SHP77 (cell line): ENCODE measurements at places on chromosomes 7 and 10.

DNA sequence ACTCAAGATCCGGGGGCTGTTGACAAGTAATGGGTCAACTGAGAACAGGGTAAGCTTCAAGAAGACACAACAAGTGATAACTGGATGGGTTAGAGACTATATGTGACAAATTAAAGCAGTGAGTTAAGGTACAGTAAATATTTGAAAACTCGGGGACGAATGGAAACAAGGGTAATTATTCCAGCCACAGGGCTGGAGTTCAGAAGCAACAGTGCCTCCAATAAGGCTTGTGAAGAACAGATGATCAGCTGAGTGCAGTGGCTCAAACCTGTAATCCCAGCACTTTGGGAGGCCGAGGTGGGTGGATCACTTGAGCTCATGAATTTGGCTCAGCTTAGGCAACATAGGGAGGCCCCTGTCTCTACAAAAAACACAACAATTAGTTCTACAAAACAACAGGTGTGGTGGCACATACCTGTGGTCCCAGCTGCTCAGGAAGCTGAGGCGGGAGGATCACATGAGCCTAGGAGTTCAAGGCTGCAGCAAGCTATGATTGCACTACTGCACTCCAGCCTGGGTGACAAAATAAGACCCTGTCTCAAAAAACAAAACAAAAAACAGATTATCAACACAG, 20.5 kb upstream of the DLD start:
- no peak for DNase-seq

DNA sequence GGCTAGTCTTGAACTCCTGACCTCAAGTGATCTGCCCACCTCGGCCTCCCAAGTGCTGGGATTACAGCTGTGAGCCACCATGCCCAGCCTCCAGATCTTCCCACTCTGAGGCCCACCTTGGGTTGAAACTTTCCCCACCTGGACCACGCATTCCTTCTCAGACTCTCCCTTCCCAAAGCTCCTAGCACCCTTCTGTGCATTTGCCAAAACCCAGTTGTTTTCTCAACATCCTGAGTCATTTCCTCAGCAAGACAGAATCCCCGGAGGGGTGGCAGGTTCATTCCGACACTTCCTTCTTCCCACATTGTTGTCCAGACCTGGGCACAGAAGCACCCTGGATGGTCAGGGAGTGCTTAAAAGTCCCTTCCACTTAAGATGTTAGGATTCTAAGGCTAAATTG, 28.9 kb downstream of the BAG3 start:
- no peak for DNase-seq

GRCh38 chr10:45470098-45471012, 96.3 kb downstream of the ALOX5 start:
- no peak for DNase-seq

- DNase-seq = no peak
Observed at GRCh38 chr7:43211693-43212092, 99.2 kb downstream of the HECW1 start.

DNA sequence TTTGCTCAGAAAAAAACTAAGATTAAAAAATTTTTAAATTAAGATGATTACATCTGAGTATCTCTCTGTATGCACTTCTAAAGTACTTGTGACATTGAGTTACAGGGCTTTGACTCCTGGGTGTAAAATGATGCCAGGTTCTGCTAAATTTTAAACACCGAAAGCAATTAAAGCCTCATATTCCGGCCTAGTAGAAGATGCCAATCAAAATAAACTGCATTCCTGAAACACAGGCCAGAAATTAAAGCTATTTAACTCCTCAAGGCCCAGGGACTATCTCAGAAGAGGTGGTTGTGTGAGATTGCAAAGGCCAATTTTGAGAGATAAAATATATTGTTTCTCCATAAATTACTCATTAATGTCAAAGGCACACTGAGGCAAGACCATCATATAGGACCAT, 388.3 kb downstream of the KIF20B start:
- DNase-seq = no peak

DNA sequence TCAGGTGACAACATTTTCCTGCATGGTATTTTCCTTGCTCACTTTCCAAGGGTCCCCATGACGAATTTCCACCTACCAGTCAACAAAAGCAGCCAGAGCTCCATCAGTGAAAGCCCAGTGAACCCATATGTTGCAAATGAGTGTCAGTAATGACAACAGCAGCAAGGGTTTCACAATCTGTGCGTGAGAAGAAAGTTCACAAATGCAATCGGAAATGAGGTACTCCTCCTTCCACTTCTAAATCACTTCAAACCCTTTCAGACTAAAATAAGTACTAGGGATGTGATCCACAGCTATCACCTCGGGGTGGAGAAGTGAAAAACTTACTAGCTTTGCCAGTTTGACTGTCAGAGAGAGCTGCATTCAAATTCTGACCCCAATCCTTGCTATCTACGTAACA, 55.6 kb upstream of the BET1 start:
- no peak for DNase-seq

GRCh38 chr10:13536674-13537366, 8.0 kb upstream of the BEND7 start:
- peak; percentile 26 for DNase-seq

- DNase-seq = no peak
Observed at GRCh38 chr7:158097453-158098124, 490.0 kb downstream of the PTPRN2 start.

GRCh38 chr10:4070184-4070583, 285.2 kb upstream of the KLF6 start:
- no peak for DNase-seq

- DNase-seq = no peak
Observed at GRCh38 chr10:25808372-25808771, 125.7 kb upstream of the MYO3A start.

GRCh38 chr10:121678631-121679174, 80.5 kb upstream of the FGFR2 start:
- no peak for DNase-seq

GRCh38 chr10:128263891-128264688, 137.9 kb upstream of the MKI67 start:
- peak; percentile 40 for DNase-seq

- DNase-seq = no peak
Observed at GRCh38 chr7:101764221-101764620, 53.2 kb upstream of the CUX1 start.

GRCh38 chr10:102538811-102539210, 35.0 kb downstream of the SUFU start:
- no peak for DNase-seq

GRCh38 chr7:50142425-50143017, 49.5 kb upstream of the ZPBP start:
- DNase-seq = peak; percentile 36

DNA sequence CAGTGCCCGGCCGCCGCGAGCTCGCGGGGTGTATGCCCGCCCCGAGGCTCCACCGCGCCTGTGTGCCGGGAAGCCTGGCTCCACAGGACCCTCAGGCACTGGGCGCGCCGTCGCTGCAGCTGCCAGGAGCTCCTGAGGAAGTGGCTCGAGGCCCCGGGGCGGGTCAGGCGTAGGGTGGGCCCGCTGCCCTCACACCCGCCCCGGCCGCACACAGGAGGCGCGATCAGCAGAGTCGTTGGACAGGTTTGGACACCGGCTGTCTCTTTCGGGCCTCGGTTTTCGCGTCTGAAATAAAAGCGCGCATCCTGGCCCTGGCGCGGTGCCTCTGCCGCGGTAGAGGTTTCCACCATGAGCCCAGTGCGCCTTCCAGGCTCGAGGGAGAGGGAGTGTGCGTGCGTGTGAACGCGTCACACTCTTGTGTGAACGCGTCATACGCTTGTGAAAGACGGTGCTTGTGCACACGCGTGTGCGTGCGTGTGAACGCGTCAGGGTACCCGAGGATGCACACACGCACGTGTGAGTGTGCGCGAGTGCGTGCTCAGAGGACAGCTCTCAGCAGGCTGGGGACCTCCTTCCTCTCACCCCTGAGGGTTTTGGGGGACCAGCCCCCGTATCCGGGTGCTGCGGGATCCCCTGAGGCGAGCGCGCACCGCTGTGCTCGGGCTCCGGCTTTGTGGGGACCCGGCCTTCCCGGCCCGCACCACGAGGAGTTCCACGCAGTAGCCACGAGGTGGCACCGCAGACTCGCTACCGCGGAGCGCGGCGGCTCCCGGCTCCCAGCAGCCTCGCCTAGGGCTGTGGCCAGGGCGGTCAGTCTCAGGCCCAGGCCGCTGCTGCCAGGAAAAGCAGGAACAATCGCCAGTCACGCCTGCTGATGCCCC, 83.8 kb downstream of the BMS1 start:
- DNase-seq = peak; percentile 51

GRCh38 chr7:143934526-143935325, at the start of gene OR2F2:
TSS of gene OR2F2 (plus strand) at chr7:143935233. CDS start at chr7:143935233, 0 bp downstream.
- DNase-seq = no peak

GRCh38 chr7:124915242-124915641, 14.4 kb downstream of the POT1 start:
- no peak for DNase-seq

DNA sequence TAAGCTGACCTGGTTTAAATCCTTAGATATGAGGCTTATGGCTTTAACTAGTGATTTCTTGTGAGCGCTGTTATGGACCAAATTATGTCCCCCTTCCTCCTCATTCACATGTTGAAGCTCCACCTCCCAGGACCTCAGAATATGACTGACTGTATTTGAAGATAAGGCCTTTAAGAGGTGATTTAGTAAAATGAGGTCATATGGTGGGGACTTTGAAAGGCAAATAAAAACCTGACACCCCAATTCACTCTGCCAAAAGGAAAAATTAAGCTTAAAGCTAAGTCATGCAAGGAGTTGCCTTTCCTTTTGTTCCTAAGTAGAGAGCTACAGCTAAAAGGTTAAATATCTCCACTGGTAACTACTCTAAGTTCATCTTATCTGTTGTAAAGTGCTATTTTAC, 36.4 kb upstream of the FIGNL1 start:
- no peak for DNase-seq

DNA sequence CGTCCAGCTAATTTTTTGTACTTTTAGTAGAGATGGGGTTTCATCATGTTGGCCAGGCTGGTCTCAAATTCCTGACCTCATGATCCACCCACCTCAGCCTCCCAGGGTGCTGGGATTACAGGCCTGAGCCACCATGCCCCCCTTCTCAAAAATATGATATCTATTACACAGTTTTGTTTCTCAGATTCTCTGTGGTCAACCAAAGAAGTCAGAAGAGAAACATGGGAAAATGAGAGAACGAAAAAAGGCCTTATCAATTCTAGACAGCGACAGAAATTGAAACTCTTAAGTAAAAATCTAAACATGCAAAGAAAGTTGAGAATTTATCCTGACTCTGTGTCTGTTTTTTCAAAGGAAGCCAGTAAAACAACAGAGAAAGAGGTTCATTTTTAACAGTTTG, 283.8 kb upstream of the PLXDC2 start:
- no peak for DNase-seq

- no peak for DNase-seq
Observed at GRCh38 chr10:11164803-11165590, 147.3 kb downstream of the CELF2 start.

DNA sequence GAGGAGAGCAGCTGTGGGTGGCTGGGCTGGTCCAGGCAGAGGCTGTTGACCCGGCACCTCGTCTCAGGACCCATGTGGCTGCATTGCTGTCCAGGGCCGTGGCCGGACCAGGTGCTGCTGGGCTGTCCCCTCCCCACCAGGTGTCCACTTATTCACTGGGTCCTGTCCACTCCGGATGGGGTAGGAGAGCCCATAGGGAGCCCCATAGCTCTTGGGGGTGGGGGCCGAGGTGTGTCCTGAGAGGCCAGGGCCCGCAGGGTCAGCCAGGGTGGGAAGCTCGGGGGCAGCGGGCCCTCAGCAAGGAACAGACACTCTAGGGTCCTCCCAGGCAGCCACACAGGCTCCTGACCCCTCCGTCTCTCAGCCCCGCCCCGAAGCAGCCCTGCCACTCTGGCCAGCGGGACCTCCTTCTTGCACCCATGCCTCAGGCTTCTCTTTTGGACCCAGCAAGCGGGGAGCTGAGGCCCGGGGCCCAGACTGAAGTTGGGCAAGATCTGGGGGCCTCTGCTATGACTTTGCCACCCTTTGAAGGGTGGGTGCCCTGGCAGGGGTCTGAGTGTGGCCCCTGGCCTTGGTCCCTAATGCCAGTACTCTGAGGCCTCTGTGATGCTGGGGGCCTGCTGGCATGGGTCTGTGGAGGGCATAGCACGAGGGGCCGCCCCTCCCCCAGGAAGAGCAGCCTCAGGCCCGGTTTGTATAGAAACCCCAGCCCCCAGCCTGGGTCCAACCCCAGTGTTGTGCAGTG, 86.4 kb downstream of the NKX6-2 start:
- DNase-seq = no peak

DNA sequence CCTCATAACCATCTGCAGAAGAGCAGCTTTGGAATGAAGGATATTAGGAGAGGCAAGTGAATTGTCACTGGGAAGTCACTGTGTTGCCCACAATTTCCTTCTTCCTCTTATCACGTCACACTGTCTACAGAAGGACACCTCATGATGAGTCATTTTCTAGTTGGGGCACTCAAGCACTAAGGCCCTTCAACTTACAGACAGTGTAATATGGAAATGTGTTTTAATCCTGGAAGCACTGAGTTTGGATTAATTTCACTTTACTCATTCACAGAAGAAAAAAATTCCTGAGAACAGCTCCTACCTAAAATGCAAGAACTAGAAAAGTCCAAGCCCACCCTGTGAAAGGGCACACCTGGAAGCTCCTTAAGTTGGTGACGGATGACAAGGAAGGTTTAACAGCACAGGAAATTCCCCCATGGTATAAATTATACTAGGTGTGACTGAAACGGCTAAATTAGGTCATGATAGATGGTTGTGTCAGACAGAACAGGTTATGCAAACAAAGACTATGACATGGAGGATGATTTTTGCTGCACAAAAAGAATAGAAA, 56.6 kb downstream of the PARD3 start:
- peak; percentile 5 for DNase-seq

GRCh38 chr10:119205894-119206602, 1.3 kb upstream of the GRK5 start:
- DNase-seq = peak; percentile 55
